ENCODE measurements at places on chromosomes 5 and 9. TPM values are rescaled to one million over a fixed set of nuclear protein-coding genes. Genes with fewer than 3 reads are reported as not detected.

Gene PCDHA1
- total RNA-seq, result not detected

Gene ITGA1
- 6.0 TPM for total RNA-seq

Gene SEMA5A
- total RNA-seq, result not detected

GRCh38 chr9:110936719-110937452 lies 101.4 kb downstream of the LPAR1 start:
- no peak for DNase-seq

Gene TERT
- total RNA-seq, result 16.6 TPM

DNA sequence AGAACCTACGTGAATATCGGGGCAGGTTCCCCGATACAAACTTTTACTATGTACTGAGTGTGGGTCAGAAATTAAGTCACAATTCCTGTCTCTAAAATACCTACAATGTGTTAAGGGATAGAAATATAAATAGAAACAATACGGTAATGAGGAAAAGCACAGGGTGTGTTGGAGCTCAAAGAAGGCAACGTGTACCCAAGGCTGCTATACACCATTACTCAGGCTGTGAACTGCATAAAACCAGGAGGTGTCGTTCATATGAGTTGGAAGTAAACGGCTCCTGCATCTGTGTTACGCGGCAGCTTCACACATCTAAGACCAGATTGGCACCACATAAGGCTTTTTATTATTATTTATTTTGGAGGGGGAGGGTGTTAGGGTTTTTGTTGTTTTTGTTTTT lies 50.1 kb upstream of the TRPM3 start:
- no peak for DNase-seq

- DNase-seq, result no peak
Measured at GRCh38 chr9:11833056-11833455, 860.1 kb upstream of the TYRP1 start.

Data from activated naive CD4-positive, alpha-beta T cell treated with anti-CD3 and anti-CD28 coated beads, Interleukin-2, amount 50 U/mL, for 72 hours (primary cell).